Activated naive CD4-positive, alpha-beta T cell treated with anti-CD3 and anti-CD28 coated beads for 36 hours (primary cell): ENCODE measurements at places on chromosomes 1 and 21.

DNA sequence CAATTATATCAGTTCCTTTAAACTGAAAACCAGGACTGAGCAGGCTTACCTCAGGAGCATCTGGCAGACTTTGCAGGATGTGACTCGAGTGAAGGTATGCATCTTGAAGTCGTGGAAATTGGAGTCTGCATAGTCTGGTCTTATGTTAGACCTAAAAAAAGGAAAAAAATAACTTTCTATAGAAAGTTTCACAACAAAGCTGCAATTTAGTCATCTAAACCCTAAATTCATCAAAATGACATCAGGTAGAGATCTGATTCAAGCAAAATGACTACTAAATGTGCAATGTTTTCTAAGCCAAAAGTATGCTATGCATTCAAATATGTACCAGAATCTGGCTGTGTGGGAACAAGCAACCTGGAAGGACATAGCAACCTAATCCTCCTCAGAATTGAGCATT is 260.1 kb downstream of the VAV3 start:
- DNase-seq, result no peak

- DNase-seq, result no peak
Observed at GRCh38 chr1:216293683-216294082, 129.6 kb downstream of the USH2A start.

- DNase-seq, result no peak
Observed at GRCh38 chr21:39523399-39523798, 71.6 kb downstream of the SH3BGR start.

GRCh38 chr21:41703857-41704501 is 62.9 kb downstream of the RIPK4 start:
- no peak for DNase-seq

DNA sequence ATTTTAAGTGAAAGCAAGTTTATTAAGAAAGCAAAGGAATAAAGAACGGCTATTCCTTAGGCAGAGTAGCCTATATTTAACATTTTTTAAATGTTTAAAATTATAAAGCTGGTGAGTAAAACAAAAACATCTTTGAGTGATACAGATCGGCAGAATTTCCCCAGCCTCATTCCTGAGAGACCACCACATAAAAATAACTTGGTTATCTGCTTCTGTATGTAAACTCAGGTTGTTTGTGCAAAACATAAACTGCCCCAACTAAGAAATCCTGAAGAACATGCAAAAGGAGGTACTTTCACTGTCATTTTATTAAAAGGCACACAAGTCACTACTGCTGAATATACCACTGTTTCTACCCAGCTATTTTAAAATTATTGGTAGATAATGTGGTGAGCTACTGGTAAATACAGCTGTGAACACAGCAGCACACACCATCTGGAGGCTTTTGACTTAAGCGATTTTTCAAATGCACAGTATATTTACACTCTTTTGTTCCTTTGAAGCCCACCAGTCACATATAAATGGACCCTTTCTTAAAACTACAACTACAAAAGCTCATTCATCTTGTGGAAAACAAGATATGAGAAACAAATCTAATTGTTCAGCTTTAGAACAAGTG is 119.3 kb downstream of the RERE start:
- DNase-seq, result no peak

GRCh38 chr1:15412175-15412800 is 2.6 kb downstream of the EFHD2 start:
- peak; percentile 37 for DNase-seq

DNA sequence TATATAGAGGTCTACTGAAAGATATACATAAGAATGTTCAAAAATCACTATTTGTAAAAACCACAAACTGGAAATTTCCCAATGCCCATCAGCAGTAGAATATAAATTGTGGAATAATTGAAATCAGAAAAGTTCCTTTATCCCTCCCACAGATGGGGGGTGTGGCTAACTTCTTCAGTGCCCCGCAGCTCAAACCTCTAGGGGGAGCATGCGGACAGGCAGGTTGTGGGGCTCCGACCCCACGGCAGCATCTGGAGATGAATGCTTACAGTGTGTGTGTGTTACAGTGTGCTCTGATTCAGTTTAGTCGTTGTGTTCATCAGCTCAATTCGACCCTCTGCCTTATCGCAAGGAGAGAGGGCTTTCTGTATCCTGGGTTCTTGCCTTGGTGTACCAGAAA is 262.1 kb upstream of the LRRC7 start:
- DNase-seq, result no peak

GRCh38 chr1:192005976-192006375 is 152.3 kb upstream of the RGS18 start:
- no peak for DNase-seq

DNA sequence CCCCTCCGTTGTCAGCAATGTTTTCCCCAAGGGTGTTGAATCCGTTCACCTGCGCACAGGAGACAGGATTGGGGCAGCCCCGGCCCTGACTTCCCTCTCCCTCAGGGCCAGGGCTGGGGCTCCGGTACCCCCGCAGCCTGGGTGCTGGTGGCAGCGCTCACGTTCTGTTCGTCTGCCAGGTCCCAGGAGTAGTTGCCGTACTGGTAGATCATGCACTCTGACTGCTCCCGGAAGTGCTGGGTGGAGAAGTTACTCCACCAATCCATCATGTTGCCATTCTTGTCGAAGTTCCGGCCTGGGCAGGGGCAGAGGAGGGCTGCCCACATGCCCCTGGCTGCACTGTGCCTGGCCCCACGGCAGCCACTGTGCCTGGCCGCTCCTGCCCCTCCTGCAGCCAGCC is 6.1 kb downstream of the PRXL2B start:
- DNase-seq, result no peak

- no peak for DNase-seq
Observed at GRCh38 chr1:95625224-95625623, 391.2 kb downstream of the RWDD3 start.

DNA sequence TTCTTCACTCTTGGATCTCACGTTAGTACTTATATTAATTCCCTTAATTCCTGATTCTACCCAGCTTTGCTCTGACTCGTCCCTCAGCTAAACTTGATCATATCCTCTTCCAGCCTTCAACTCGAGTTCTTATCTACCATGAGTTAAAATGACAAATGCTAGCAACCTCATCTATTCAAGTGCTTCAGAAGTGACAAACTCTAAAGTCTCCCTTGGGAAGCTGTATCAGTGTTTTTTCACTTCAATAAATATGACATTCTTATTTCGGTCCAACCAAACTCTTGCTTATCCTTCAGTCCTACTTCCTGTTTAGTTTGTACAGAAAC is 75.3 kb downstream of the FOXJ3 start:
- DNase-seq, result no peak

DNA sequence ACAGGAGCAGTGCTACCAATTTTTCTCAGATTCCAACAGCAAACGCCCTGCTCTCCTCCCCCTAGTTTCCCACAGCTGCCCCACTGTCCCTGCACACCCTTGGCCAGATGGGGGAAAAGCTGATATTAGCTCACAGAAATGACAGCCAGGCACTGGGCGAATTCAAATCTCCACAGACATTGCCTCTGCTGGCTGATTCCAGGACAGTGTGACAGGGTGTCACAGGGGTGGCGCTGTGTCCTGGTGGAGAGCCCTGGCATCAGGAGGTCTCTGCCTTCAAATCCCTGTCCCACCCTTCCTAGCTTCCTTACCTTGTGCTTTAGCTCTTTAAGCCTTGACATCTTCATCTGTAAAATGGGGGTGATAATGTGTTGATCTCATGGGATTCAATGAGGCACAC is 10.4 kb downstream of the OLIG1 start:
- DNase-seq, result no peak

- DNase-seq, result no peak
Observed at GRCh38 chr1:91753878-91754277, 132.1 kb downstream of the TGFBR3 start.

- no peak for DNase-seq
Observed at GRCh38 chr21:44503901-44504399, 36.0 kb downstream of the KRTAP10-1 start.

DNA sequence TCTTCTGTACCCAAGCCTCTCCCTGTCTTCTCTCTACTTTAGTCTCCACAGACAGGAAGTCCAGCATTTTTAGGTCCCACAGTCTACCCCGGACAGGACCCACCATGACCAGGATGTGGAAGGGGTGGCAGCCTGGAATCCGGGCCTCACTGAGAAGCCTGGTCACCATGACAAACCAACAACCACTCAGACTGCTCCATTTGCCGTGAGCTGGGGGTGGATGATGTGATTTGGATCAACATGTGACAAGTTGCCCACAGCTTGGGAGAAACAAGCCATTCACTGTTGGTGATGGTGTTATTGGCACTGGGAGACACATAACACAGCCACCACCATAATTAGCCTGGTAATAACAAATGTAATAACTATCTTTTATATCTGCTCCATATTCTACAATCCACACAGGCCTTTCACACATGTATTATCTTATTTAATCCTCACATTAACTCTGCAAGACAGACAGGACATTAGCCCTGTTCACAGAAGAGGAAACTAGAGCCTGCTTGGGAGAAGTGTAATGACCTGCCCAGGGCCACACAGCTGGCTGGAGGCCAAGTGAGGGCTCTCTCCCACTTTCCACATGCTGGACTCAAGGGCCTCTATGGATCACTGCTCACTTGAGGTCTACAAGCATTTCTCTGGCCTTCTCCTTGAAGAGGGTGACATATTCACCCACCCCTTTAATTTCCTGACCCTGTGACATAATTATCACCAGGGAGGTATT is 22.9 kb downstream of the MEF2D start:
- DNase-seq, result no peak

GRCh38 chr1:87880098-87880760 is 551.5 kb downstream of the LMO4 start:
- DNase-seq, result no peak

DNA sequence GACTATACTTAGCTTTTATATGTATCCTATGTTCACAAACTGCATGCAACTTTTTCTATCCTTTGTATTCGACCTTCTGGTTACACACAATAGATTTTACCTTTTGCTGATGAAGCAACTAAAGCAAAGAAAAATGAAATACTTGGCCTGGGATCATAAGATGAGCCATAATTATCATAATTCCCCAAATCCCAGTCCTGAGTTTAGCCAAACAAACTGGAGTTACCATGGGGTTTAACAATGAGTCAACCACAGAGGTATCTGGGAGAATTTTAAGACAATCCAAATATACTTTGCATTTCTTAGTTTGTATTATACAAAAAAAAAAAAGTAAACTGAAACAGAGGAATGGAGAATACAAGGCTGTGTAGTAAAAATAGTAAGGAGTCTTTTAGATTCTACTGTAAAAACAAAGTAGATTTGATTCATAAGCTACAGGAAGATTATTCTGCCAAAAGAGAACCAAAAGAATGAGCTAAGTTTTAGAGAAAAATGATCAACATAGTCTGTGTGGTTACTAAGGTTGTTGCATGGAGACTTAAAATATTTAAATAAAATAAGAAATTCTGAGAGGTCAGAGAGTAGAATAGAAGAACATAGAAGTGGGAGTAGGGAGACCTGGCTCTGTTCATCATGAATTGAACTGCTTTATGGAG is 60.4 kb upstream of the GORAB start:
- DNase-seq, result no peak

GRCh38 chr1:54153535-54154439 is 987 bp upstream of the CDCP2 start:
- DNase-seq, result no peak

- no peak for DNase-seq
Observed at GRCh38 chr1:81113688-81114087, 687.0 kb upstream of the ADGRL2 start.
